WTC11 (cell line): ENCODE measurements at places on chromosomes 4 and X.

DNA sequence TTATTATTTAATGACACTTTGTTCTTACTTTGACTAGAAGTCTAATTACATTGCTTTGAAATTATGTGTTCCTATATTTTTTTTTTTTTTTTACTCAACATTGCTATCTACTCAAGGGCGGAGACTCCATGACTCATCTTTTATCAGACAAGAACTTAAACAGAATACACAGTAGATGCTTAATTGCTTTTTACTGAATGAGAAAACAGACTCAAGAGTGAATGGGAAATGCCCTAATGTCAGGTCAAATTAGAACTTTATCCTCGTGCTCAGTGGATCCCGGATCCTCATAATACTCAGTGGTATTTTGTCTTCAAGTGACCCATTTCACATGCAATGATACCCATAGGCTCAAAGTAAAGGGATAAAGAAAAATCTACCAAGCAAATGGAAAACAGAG lies 954.5 kb upstream of the IGFBP7 start:
- H3K4me1 ChIP-seq, result no peaks in the 10 kb centered on the region
- H3K4me3 ChIP-seq, result no peak overlapping the region
- H3K36me3 ChIP-seq, result no peaks in the 10 kb centered on the region
- no peak for DNase-seq
- H3K27me3 ChIP-seq, result no peaks in the 10 kb centered on the region

DNA sequence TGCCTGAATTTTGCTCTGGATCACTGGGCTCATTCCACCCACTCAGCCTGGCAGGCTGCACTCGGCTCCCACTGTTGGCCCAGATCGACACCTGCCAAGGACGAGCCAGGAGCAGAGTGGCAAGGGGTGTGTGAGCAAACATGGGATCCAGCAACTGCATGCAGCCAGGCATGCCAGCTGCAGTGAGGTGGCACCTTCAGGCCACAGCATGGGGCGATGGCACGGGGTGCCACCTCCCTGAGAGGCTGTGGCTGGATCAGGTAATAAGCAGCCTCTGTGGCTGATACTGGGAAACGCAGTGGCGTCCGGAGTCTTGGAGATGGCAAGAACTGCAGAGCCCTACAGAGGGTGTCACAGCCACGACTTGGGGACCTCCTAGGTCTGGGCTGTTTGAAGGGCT lies 244.5 kb upstream of the FSTL5 start:
- no peaks in the 10 kb centered on the region for H3K36me3 ChIP-seq
- no peak overlapping the region for H3K4me3 ChIP-seq
- H3K4me1 ChIP-seq, result no peaks in the 10 kb centered on the region
- DNase-seq, result no peak
- H3K27ac ChIP-seq, result no peak overlapping the region

DNA sequence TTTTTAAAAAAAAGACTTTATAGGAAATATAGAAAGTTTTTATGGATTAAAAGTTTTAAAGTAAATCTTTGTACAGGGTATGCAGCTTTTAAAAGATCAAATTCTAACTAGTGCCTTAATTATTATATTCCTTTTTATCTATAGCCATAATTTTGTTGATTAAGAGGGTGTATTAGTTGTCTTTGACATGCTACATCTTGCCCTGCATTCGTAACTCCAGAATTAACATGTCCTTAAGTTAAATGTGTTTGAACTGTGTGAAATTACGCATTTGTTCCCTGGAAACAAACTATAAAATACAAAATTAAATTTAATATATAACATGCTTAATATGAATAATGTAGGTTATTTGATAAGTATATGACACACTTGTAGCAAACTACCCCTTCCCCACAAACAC lies 66.3 kb downstream of the PTPN13 start:
- H3K27me3 ChIP-seq, result peaks cover 3% of the 10 kb centered on the region; the same call in 1 of the 2 replicates
- no peak overlapping the region for H3K27ac ChIP-seq
- H3K4me3 ChIP-seq, result no peak overlapping the region
- peaks cover 13% of the 10 kb centered on the region for H3K4me1 ChIP-seq

- H3K27ac ChIP-seq, result no peak overlapping the region
- no peaks in the 10 kb centered on the region for H3K27me3 ChIP-seq
- H3K4me1 ChIP-seq, result peaks cover 3% of the 10 kb centered on the region
- no peaks in the 10 kb centered on the region for H3K36me3 ChIP-seq
Measured at GRCh38 chr4:163284304-163284703, 48.1 kb downstream of the NPY1R start.

GRCh38 chrX:101241531-101241930 lies 21.9 kb downstream of the DRP2 start:
- no peak for DNase-seq
- no peaks in the 10 kb centered on the region for H3K4me1 ChIP-seq
- H3K27me3 ChIP-seq, result no peaks in the 10 kb centered on the region; the same call in 1 of the 2 replicates
- no peak overlapping the region for H3K4me3 ChIP-seq
- H3K36me3 ChIP-seq, result no peaks in the 10 kb centered on the region
- H3K27ac ChIP-seq, result no peak overlapping the region

GRCh38 chr4:153555730-153556434 lies 89.7 kb downstream of the TMEM131L start:
- no peak for DNase-seq
- no peaks in the 10 kb centered on the region for H3K27me3 ChIP-seq
- H3K4me1 ChIP-seq, result peaks cover 10% of the 10 kb centered on the region
- no peak overlapping the region for H3K4me3 ChIP-seq
- H3K27ac ChIP-seq, result no peak overlapping the region

DNA sequence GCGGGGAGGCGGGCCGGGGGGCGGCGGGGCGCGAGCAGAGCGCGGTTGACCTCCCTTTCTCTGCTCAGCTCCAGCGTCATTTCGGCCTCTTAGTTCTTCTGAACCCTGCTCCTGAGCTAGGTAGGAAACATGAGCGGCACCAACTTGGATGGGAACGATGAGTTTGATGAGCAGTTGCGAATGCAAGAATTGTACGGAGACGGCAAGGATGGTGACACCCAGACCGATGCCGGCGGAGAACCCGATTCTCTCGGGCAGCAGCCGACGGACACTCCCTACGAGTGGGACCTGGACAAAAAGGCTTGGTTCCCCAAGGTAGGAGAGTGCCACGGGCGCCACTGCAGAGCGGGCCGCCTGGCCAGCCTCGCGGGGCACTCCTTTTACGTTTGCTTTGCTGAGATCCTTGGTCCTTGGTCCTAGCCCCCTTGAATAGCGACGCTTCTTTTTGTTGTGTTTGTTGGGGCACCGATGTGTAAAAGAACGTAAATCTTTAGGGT lies at the start of gene HTATSF1:
TSS of gene HTATSF1 (plus strand) at position 37 of the 497 bp plus-strand sequence. CDS start at position 130, 93 bp downstream.
- H3K36me3 ChIP-seq, result peaks cover 9% of the 10 kb centered on the region
- H3K27me3 ChIP-seq, result 0 out of 2 replicates have a peak, but pooled peaks cover 4% of the 10 kb centered on the region
- peak within 1 kb of the TSS; percentile 93 for H3K4me3 ChIP-seq
- peak within 1 kb of the TSS; percentile 91 for H3K27ac ChIP-seq
- peak; percentile 12 for DNase-seq
- H3K4me1 ChIP-seq, result peaks cover 7% of the 10 kb centered on the region

- no peaks in the 10 kb centered on the region for H3K27me3 ChIP-seq
- no peak overlapping the region for H3K27ac ChIP-seq
- no peak for DNase-seq
- no peak overlapping the region for H3K4me3 ChIP-seq
- no peaks in the 10 kb centered on the region for H3K36me3 ChIP-seq
- H3K4me1 ChIP-seq, result no peaks in the 10 kb centered on the region
Measured at GRCh38 chrX:118577041-118577440, 81.4 kb downstream of the DOCK11 start.

GRCh38 chrX:49309401-49309981 lies 6.0 kb downstream of the GAGE10 start:
- H3K27me3 ChIP-seq, result no peaks in the 10 kb centered on the region
- H3K36me3 ChIP-seq, result no peaks in the 10 kb centered on the region
- H3K4me3 ChIP-seq, result peak overlapping the region; percentile 65
- no peak for DNase-seq
- H3K4me1 ChIP-seq, result peaks cover 45% of the 10 kb centered on the region

DNA sequence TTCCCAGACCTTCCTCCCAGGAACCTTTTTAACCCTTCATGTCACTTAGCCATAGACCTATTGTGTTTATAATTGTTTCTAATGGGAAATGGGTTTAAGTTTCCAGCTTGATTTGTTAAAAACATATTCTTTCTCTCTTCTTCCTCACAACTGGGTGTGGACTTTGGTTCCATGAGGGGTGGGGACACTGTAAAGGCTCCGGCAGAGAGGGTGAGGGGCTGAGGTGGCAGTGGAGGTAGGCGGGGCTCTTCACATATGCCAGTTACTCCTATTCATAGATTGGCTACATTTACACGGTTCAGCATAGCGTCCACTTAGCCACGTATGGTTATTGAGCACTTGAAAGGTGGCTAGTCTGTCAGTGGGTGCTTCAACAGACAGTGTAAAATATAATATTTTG lies 7.8 kb downstream of the INTS6L start:
- no peaks in the 10 kb centered on the region for H3K36me3 ChIP-seq
- no peak overlapping the region for H3K27ac ChIP-seq
- no peak overlapping the region for H3K4me3 ChIP-seq
- no peaks in the 10 kb centered on the region for H3K27me3 ChIP-seq

DNA sequence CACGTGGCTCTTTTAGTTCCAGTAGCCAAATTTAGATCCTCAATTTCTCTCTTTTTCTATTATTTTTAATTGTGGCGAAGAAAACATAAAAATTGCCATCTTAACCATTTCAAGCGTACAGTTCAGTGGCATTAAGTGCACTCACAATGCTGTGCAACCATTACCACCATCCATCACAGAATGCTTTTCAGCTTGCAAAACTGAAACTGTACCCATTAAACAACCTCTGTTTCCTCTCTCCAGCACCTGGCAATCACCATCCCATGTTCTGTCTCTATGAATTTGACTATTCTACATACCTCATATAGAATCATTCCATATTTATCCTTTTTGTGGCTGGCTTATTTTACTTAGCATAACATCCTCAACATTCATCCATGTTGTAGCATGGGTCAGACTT lies 74.9 kb downstream of the METTL14 start:
- peaks cover 16% of the 10 kb centered on the region for H3K36me3 ChIP-seq
- H3K4me3 ChIP-seq, result no peak overlapping the region
- no peak for DNase-seq
- H3K4me1 ChIP-seq, result peaks cover 13% of the 10 kb centered on the region
- H3K27me3 ChIP-seq, result no peaks in the 10 kb centered on the region

GRCh38 chr4:147620315-147620714 lies 3.1 kb downstream of the TMEM184C start:
- peak overlapping the region; percentile 28 for H3K4me3 ChIP-seq
- H3K27me3 ChIP-seq, result no peaks in the 10 kb centered on the region; the same call in 1 of the 2 replicates
- peak overlapping the region; percentile 37 for H3K27ac ChIP-seq
- peaks cover 24% of the 10 kb centered on the region for H3K36me3 ChIP-seq

DNA sequence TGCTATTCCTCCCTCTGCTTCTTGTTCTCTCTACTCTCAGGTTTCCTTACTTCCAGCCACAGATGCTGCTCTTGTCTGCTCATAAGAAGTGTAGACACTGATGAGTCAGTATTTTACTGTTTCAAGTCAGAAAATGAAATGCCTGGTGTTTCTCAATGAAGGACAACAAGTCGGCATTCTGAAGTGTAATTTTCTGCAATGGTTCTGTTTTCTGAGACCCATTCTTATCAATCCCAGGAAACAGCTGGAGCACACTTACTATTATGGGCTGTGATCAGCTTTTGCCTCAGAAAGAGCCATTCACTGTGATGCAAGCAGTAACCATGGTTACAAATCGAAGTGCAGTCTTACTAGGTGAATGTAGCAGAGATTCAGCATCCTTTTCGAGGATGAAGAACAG lies 42.0 kb downstream of the SLC4A4 start:
- H3K36me3 ChIP-seq, result no peaks in the 10 kb centered on the region
- DNase-seq, result no peak
- H3K27ac ChIP-seq, result no peak overlapping the region
- no peaks in the 10 kb centered on the region for H3K4me1 ChIP-seq

DNA sequence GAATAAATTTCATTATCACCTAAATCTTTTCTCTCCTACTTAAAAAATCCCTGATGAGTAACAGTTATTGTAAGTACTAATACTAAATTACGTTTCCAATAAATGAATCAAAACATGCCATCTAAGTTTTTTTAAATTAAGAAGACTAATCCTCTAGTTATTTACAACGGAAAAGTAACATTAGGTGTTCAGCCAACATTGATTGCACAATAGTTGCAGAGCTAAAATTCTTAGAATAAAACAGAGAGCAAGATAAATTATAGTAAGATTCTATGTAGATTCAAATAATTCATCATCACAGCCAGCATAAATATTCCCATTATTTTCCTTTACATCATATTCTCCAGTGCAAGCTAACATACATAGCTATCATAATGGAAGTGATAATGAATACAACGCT lies 139.2 kb downstream of the HDX start:
- no peaks in the 10 kb centered on the region for H3K27me3 ChIP-seq
- peaks cover 4% of the 10 kb centered on the region; the same call in 1 of the 2 replicates for H3K36me3 ChIP-seq
- no peak overlapping the region for H3K4me3 ChIP-seq

GRCh38 chr4:6184169-6184568 lies 16.2 kb downstream of the JAKMIP1 start:
- no peak overlapping the region for H3K4me3 ChIP-seq
- peaks cover 8% of the 10 kb centered on the region for H3K4me1 ChIP-seq
- H3K27ac ChIP-seq, result no peak overlapping the region

DNA sequence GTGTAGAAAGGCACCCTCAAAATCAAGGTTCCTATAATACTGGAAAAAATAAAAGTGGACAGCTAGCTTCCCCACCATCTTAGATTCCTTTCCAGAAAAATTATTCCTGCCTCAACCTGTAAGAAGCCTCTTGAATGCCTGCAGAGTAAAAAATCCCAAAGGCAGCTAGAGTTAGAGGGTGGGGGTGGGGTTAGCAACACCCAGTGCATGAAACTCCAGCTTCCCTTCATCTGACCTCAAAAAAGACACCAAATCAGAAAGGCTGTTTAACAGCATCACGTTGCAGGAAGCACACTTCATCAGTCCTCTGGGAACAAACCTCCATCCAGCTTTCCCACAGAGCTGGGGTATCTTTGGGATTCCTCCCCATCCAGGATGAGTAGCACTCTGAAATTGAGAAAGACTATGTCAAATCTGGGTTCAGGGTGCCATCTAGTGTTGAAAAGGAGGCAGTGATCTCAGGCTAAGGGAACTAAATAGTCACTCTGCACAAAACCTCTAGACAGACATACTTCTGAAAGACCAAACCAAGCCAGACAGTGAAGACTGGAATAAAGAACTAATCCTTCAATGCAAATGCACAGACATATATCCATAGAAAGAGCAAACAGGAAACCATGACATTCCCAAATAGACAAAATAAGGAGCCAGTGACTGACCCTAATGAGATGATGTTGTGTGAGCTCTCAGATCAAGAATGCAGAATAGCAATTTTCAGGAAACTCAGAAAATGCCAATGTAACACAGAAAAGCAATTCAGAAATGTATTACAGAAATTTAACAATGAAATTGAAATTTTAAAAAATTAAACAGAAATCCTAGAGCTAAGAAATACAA lies 97.9 kb downstream of the ARHGEF9 start:
- H3K36me3 ChIP-seq, result peaks cover 21% of the 10 kb centered on the region
- H3K4me3 ChIP-seq, result no peak overlapping the region
- H3K27ac ChIP-seq, result no peak overlapping the region
- peak; percentile 13 for DNase-seq
- H3K27me3 ChIP-seq, result no peaks in the 10 kb centered on the region

DNA sequence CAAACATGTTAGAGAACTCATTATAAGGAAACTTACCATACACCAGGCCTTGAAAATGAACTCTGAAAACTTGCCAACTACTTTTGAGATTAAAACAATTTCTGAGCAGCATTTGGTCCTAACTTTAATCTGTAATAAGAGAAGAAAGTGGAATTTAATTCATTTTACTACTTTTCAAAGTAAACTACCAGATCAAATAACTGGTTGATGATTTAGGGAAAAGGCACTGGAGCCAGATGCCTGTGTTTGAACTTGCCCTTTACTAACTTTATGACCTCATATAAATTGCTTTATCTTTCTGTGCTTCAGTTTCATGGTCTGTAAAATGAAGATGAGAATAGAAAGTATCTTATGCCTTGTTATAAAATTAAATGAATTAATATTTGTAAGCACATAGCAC lies 159.9 kb upstream of the PCDH18 start:
- H3K36me3 ChIP-seq, result no peaks in the 10 kb centered on the region
- H3K27me3 ChIP-seq, result no peaks in the 10 kb centered on the region
- H3K4me3 ChIP-seq, result no peak overlapping the region
- peaks cover 10% of the 10 kb centered on the region for H3K4me1 ChIP-seq
